ENCODE measurements at places on chromosomes 7 and 10.

- no peak overlapping the region for H3K4me3 ChIP-seq
- no peaks in the 10 kb centered on the region for H3K27me3 ChIP-seq
- H3K36me3 ChIP-seq: no peaks in the 10 kb centered on the region
- DNase-seq: peak; percentile 17
- peaks cover 7% of the 10 kb centered on the region for H3K4me1 ChIP-seq
Measured at GRCh38 chr10:13930120-13930519, 343.4 kb downstream of the PRPF18 start.

DNA sequence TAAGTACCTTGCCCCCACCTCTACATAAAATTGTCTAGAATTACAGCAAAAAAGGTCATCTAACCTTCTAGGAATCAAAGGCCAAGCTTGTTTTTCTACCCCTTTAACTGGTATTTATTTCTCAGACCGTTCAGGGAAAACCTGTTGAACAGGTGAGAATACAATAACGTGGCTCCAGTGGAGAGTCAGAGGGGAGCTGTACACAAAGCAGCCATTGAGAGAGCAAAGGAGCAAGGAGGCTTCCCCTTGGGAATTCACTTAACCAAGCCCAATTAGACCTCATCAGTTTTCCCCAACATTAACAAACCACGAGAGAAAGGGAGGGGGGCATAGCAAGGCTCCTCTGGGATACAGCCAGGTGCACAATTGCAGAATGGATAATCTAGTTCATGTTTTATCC is 101.9 kb downstream of the ELMO1 start:
- H3K4me1 ChIP-seq: peaks cover 38% of the 10 kb centered on the region
- H3K27ac ChIP-seq: no peak overlapping the region
- H3K4me3 ChIP-seq: no peak overlapping the region
- peaks cover 1% of the 10 kb centered on the region for H3K36me3 ChIP-seq
- DNase-seq: no peak

- no peak overlapping the region for H3K4me3 ChIP-seq
- no peaks in the 10 kb centered on the region for H3K27me3 ChIP-seq
- H3K27ac ChIP-seq: no peak overlapping the region
- peaks cover 18% of the 10 kb centered on the region for H3K4me1 ChIP-seq
- H3K36me3 ChIP-seq: peaks cover 51% of the 10 kb centered on the region
Measured at GRCh38 chr7:129013048-129013724, 41.7 kb downstream of the TNPO3 start.

DNA sequence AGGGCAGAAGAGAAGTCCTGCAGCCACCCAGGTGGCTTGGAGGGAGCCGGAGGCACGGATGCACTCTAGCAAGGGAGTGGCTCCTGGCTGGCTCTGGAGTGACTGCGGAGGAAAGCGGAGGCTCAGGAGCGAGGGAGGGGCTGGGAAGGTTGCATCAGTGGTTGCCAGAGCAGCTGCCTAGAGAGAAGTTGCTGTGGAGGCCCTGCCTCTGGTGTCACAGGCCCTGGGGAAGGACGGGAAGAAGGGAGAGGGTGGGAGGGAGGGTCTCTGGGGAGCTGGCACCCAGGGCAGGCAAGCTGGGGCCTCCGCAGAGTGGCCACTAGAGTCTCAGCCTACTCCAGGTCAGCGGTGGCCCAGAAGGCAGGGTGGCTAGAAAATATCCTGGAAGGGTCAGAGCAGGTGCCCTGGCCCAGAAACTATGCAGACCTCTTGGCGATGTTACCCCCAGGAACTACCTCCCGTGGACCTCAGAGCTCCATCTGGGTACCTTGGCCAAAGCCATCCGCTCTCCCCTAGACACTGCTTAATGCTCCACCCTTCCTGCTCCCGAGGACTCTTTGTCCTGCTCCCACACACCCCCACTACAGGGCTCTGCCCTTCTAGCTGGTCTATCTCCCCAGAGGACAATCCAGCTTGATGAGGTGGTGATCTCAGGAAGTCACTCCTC is 164.3 kb downstream of the NRF1 start:
- H3K4me1 ChIP-seq: no peaks in the 10 kb centered on the region
- no peak overlapping the region for H3K4me3 ChIP-seq
- no peak for DNase-seq
- H3K27me3 ChIP-seq: peaks cover 19% of the 10 kb centered on the region

DNA sequence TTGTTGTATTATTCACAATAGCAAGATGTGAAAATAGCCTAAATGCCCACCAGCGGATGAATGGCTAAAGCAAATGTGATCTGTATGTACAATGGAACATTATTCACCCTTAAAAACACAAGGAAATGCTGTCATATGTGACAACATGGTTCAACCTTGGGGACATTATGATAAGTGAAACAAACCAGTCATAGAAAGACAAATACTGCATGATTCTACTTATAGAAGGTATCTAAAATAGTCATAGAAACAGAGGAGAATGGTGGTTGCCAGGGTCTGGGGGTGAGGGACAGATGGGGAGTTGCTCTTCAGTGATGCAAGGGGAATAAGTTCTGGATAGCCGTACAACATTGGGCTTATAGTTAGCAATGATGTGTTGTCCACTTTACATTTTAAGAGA is 58.4 kb downstream of the NRF1 start:
- peaks cover 3% of the 10 kb centered on the region for H3K4me1 ChIP-seq
- no peak overlapping the region for H3K4me3 ChIP-seq
- no peak overlapping the region for H3K27ac ChIP-seq
- DNase-seq: no peak

DNA sequence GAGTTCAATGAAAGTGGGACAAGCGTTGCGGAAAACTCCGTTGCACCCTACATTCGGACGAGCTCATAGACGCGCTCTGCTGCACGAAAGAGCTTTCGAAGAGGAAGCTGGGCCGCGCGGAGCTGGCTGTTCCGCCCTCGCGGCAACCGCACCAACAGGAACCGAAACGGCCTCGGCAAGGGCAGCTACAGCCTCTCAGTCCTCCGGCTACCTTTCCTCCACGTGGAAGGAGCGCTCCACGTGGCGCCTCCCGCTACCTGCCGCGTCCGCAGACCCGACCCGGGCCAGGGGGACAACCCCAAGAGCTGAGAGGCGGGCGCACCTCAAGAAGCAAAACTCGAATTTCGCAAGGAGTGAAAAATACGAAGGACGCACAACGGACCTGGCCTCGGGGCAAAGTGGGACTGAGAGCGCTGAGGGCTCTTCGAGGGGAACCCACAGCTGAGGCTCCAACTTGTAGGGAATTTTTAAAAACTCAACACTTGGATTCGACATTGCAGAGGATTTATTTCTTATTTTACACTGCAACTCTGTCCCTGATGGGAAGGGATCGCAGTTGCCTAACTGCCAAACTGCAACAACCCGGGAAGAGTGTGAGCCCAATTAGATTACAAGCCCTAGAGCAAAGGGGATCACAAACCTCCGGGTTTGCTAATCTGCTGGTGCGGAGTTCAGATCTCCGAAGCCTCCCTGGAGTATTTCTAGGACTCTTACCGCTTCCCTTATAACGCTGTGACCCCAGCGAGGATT is 1.4 kb downstream of the HPSE2 start:
- peaks cover 90% of the 10 kb centered on the region for H3K27me3 ChIP-seq
- H3K4me3 ChIP-seq: peak overlapping the region; percentile 70
- no peak overlapping the region for H3K27ac ChIP-seq
- DNase-seq: no peak
- H3K36me3 ChIP-seq: peaks cover 3% of the 10 kb centered on the region

DNA sequence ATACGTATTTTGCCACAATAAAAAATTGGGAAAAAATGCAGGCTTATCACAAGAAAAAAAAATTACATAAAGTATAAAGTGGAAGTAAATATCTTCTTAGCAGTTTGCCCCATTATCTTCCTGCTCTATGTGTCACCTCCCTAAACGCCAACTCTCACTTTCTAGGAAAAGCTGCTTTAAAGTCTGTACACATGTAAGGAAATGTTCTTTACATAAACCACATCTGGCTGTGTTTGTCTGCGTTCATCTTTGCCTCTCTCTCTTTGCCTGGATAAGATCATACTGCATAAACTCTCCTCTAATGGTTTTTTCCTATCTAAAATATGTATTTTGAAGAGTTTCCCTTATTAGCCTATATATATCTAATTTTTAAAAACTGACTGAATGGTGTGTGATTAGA is 23.0 kb upstream of the UMAD1 start:
- H3K4me1 ChIP-seq: no peaks in the 10 kb centered on the region
- no peaks in the 10 kb centered on the region for H3K27me3 ChIP-seq
- H3K4me3 ChIP-seq: no peak overlapping the region
- H3K36me3 ChIP-seq: no peaks in the 10 kb centered on the region

- H3K4me1 ChIP-seq: peaks cover 23% of the 10 kb centered on the region
- H3K27me3 ChIP-seq: peaks cover 77% of the 10 kb centered on the region
- peaks cover 4% of the 10 kb centered on the region for H3K36me3 ChIP-seq
- peak within 1 kb of the TSS; percentile 49 for H3K4me3 ChIP-seq
- no peak within 1 kb of the TSS for H3K27ac ChIP-seq
Measured at GRCh38 chr10:68560186-68560942, at the start of gene TET1. Gene TET1 (plus strand): TSS chr10:68560337. CDS start chr10:68572339, 12,002 bp downstream.

GRCh38 chr7:96055717-96056116 is 266.2 kb downstream of the SLC25A13 start:
- no peak overlapping the region for H3K4me3 ChIP-seq
- DNase-seq: no peak
- H3K27me3 ChIP-seq: peaks cover 25% of the 10 kb centered on the region
- H3K27ac ChIP-seq: no peak overlapping the region

DNA sequence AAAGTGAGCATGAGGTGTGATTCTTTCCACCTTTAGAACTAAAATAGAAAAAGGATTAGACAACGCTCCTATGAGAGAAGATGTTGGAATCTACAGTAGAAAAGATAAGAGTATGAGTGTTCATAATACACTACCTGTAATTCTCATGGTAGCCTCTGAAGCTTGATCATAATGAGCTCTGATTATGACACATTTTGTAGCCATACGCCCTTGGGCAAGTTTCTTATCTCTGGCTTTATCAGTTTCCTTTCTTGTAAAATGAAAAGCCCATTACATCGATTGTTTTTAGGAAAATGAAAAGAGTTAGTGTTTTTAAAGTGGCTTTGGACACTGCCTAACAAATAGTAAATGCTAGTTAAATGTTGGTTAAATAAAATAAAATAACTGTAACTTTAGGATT is 22.4 kb upstream of the PRSS58 start:
- no peak overlapping the region for H3K4me3 ChIP-seq
- peaks cover 73% of the 10 kb centered on the region for H3K27me3 ChIP-seq
- H3K36me3 ChIP-seq: no peaks in the 10 kb centered on the region
- no peaks in the 10 kb centered on the region for H3K4me1 ChIP-seq
- no peak for DNase-seq

DNA sequence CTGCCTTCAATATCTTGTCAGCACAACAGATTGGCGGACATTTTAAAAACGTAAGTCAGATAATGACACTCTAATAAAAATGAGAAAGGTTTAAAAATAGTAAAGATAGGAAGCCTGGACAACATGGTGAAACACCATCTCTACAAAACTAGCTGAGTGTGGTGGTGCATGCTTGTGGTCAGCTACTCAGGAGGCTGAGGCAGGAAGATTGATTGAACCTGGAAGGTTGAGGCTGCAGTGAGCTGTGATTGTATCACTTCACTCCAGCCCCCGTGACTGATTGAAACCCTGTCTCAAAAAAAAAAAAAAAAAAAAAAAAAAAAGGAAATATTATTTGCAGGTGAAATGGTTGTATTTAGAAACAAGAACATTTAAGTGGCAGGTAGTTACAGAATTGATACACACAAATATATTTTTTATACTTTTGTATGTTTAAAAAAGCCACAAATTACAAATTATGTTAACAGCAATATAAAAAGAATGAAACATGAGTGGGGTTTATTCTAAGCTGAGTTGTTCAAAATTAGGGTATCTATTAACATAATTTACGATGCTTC is 141.9 kb downstream of the ADK start:
- H3K27ac ChIP-seq: no peak overlapping the region
- no peaks in the 10 kb centered on the region for H3K27me3 ChIP-seq
- no peak for DNase-seq
- peaks cover 2% of the 10 kb centered on the region for H3K36me3 ChIP-seq
- no peak overlapping the region for H3K4me3 ChIP-seq

DNA sequence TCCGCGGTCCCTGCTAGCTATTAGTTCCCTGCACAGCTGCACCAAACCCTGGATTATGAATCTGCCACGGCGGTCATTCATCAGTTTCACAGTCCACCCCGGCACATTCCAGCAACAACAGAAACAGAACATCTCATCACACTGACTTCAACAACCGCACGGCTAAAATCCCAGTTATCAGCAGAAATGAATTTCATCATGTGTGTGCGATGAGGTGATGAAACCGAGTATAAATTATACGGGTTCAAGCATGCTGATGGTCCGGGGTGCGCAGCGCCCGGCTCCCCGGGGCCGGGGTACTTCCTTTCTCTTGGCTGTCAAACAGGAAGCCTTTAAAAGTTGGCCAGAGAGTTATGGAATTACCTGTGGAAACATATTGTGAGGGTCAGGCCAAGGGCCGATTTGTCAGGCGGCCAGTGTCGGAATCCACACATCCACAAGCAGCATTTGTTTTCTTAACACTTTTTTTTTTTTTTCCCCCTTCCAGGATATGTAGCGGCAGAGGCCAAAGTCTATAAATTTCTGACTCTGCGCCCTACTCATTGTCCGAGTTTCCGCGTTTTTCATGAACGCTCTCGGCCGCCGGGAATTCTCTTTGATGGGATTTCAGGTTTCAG is 420.9 kb upstream of the MGMT start:
- H3K36me3 ChIP-seq: no peaks in the 10 kb centered on the region
- H3K4me1 ChIP-seq: peaks cover 5% of the 10 kb centered on the region
- H3K4me3 ChIP-seq: no peak overlapping the region
- DNase-seq: no peak
- no peak overlapping the region for H3K27ac ChIP-seq

GRCh38 chr10:132707776-132708171 is 78.2 kb downstream of the NKX6-2 start:
- no peak for DNase-seq
- H3K4me3 ChIP-seq: no peak overlapping the region
- no peaks in the 10 kb centered on the region for H3K27me3 ChIP-seq

DNA sequence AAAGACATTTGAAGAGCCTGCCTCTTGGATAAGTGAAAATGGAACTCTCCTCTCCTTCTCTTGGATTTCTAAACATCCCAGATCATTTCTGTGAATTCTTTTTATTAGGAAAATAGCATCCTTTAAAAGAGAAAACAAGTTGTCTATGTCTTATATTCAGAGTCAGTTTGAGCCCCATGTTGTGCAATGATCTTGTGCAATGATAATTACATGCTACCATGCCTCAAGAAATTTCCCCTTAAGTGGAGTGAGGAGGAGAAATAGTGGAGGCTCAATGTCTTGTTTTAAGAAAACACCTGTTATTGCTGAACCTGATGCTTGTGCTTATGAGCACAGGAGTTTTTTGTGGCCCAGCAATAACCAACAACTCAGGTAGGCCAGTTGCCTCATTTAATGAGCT is 103.6 kb downstream of the NPSR1 start:
- H3K4me1 ChIP-seq: no peaks in the 10 kb centered on the region
- H3K36me3 ChIP-seq: no peaks in the 10 kb centered on the region
- no peak overlapping the region for H3K4me3 ChIP-seq
- peaks cover 58% of the 10 kb centered on the region for H3K27me3 ChIP-seq
